HTR-8/SVneo (cell line): ENCODE measurements at places on chromosomes 7 and 10.

DNA sequence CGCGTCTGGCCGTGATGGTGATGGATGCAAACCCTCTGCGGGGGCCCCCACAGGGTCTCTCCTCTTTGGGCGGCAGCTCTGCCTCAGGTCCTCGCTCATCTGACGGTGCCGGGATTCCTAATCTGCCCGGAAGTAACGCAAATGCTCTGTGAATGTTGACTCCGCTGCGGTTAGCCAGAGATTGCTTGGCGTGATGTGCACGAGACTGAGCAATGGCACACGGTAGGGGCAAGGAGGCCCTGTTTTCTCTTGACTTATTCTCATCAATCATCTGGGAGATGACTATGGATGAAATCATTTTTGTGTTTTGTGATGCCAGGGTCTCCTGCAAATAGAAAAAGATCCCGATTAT lies 116.5 kb upstream of the ADAM12 start:
- no peak for DNase-seq

GRCh38 chr10:62373995-62374861 lies at the start of gene ZNF365:
TSS of gene ZNF365 (plus strand) at chr10:62374369. CDS start at chr10:62376194, 1,825 bp downstream.
- peak; percentile 39 for DNase-seq

GRCh38 chr10:20091698-20092097 lies 275.5 kb downstream of the PLXDC2 start:
- DNase-seq, result no peak

DNA sequence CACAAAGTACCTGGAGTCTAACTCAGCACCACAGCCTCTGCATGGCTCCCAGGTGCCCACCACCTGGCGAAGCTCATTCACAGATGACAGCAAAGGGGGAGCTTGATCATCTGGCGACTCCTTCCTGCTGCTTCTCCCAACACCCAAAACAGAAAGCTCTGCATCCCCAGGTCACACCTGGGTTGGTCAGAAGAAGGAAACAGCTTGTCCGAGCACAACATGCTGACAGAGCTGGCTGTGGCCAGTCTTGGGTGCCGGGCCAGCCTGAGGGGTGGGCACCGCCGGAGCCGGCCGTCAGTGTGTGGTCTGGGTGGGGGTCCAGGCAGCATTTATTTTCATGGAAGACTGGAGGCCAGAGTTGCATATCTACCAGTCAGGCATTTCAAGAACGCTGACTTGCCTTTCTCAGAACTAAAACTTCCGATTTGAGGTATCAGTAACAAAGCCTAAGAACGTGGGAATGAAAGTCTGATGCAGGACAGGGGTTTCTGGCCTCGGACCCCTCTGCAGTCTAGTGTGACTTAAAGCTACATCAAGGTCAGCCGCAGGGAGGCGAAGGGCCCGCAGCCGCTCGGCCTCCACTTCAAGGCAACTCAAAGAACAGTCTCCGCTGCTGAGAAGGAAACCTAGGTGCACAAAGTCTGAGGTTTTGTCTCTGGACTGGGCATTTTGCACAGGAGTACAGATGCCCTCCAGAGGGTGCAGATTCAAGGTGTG lies 109.6 kb downstream of the CYTH3 start:
- DNase-seq, result no peak

DNA sequence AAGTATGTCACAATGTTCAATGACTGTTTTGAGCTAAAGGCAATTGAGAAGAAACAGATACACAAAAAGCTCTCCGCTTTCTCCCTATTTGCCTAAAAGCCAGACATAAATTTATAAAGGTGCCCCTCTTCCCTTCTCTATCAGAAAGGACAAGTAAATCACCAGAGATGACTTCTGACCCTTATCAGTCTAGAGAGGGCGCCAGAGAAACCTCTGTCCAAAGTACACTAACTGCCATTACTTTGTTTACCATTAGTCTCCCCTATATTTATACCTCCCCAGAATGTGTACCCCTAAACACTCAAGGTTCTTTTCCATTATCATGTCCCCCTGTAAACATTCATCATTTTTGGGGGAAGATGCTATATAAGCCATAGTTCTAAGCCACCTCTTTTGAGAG lies 49.3 kb downstream of the TPK1 start:
- DNase-seq, result no peak

- DNase-seq, result no peak
Observed at GRCh38 chr7:98613601-98614425, 3.3 kb upstream of the NPTX2 start.

DNA sequence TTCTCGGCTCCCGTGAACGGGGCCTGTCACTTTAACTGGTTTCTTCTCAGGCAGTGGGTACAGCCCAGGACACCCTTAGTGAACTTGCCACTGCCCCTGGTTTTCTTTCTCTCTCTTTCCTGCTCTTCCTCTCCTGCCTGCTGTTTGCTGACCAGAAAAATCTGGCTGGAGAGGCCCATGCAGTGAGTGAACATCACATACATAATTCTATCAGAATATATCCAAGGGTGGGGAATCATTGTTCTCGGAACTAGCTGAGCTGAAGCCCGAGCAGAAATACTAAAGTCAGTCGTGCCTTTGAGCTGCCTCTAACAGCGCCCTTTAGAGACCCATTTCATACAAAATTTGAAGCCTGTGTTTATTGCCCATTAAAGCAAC lies 501.5 kb upstream of the GALNT17 start:
- DNase-seq, result no peak

DNA sequence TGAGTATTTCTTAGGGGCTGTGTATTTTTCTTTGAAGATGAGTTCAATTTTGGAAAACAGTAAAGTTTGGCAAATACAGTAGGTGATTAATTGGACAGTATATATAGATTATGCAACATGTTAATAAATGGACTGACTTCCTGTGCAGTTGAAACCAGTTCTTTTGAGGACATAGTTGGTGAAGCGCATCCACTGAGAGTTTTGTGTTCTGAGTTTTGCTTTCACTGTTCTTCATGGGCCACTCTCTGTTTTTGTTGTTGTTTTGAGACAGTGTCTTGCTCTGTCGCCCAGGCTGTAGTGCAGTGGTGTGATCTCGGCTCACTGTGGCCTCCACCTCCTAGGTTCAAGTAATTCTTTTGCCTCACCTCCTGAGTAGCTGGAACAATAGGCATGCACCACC lies 109.0 kb downstream of the SDHAF3 start:
- DNase-seq, result no peak

DNA sequence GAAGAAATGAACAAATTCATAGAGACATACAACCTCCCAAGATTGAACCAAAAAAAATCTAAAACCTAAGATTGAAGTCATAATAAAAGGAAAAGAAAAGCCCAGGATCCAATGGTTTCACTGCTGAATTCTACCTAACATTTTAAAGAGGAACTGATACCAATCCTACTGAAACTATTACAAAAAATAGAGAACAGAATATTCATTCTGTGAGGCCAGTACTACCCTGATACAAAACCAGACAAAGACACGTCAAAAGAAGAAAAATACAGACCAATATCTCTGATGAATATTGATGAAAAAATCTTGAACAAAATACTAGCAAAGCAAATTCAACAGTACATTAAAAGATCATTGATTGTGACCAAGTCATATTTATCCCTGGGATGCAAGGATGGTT lies 128.5 kb upstream of the STEAP1 start:
- no peak for DNase-seq

DNA sequence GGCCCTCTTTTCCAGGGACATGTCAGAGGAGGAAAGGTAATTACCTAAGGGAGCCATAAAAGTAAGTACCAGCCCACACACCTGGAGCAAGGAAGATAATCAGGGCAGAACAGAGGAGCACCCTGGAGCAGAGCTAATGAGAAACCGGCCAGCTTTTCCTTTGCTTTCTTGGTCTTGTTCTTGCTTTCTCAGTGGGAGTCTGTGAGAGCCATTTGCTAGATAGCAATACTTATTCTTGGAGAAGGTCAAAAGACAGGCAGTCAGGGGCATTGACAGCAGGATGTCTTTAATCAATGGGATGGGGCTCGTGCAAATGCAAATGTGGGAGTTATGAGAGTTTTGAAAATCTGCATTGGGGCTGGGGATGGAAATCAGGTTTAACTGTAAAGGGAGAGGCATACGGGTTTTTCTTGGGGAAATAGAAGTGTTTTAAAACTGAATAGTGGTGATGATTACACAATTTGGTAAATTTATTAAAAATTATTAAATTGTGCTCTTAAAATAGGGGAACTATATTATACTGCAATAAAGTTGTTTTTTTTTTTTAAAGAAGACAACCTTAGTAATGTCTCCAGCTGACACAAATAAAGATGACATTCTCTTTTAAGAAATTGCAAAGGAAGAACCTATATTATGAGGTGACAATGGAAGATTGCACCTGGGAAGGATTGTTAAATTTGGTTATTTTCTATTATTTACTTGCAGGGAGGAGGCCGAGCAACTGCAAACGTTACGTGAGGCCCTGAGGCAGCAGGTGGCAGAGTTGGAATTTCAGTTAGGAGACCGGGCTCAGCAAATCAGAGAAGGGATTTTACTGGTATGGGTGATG lies 35.6 kb upstream of the PPP1R17 start:
- no peak for DNase-seq

- DNase-seq, result no peak
Observed at GRCh38 chr7:141073173-141073640, 657 bp upstream of the TMEM178B start.

- peak; percentile 21 for DNase-seq
Observed at GRCh38 chr7:158432369-158433341, 155.0 kb downstream of the PTPRN2 start.

DNA sequence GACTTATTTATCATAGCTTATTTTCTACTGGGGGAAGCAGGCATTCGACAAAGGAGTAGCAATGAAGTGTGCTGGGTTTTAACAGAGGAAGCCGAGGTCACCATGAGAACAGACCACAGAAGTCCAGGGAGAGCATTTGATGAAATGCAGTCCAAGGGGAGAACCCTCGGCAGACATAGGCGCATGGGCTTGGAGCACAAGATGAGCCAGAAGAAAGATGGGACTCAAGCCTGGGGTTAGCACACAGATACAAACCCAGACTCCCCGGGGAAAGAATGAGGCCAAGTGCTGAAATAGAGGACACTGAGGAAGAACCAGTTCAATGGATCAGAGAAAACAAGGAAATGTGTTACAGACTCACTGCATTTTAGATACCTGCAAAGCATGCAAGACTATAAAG lies 209.5 kb downstream of the FAM107B start:
- DNase-seq, result no peak
